CMK (cell line): ENCODE measurements at places on chromosomes 5 and 9.

DNA sequence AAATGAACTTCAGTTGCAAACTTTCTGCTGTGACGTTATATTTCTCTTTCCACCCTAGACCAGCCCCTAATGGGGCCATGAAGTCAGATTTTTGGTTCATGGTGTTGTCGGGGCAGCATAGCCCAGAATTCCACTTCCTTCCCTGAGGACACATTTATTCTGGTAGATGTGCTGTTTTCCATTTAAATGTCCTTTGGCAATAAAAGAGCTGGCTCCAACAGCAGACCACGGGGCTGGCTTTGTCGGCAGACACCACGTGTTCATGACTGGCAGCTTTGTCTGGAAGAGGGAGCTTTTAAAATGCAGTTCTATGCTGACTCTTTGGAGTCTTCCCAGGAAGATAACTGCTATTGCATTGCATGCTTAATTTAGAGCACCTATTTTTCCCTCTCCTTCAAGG is 17.6 kb upstream of the LCP2 start:
- no peak for DNase-seq

GRCh38 chr5:151741678-151742423 is 16.6 kb downstream of the ATOX1 start:
- DNase-seq = no peak

DNA sequence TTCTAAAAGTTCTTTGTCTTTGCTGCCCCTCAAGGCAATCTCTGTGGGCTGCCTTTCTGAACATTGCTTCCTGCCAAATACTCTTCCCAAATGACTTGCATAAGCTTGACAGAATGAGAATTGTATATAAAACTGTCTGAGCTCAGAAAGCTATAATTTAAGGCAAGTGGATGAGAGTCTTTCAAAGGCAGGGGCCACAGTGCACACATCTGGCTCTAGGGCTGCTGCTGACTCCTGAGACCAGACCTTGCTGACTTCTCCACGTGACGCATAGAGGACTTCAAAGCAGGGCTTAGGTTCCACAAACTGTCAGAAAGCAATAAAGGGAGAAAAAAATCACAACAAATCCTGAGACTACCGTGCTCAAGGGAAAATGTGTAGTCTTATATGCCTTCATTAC is 79.4 kb upstream of the DIRAS2 start:
- DNase-seq = no peak

GRCh38 chr9:110125207-110125751 is 82.7 kb downstream of the C9orf152 start:
- DNase-seq = no peak
